Mesenchymal stem cell (in vitro differentiated cells and primary cell): ENCODE measurements at places on chromosomes 1 and 21.

- no peak overlapping the region for H3K27ac ChIP-seq
- no peaks in the 10 kb centered on the region for H3K4me1 ChIP-seq
- DNase-seq: no peak
- H3K4me3 ChIP-seq: no peak overlapping the region
These were observed 92.3 kb downstream of the KCNN3 start for GRCh38 chr1:154777781-154778180.

DNA sequence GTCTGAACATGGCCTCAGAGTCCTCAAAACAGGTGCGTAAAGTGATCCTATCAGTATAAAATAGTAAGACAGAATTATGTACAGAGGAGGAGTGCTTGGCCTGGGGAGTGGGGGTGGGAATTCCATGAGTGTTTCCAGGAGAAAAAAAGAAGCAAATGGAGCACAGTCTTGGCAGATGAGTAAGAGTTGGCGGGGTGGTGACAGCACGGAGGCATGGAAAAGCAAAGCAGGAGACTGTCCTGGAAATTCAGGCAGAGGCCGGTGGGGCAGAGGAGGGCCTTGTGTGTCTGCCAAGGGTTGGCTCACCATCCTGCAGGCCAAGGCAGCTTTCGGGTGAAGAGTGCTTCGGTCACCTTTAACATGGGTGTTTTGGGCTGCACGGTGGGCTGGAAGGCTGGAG, 63.4 kb downstream of the OPTC start:
- H3K4me3 ChIP-seq: no peak overlapping the region
- peak overlapping the region; percentile 41 for H3K27ac ChIP-seq
- H3K27me3 ChIP-seq: no peaks in the 10 kb centered on the region
- DNase-seq: peak; percentile 80
- H3K36me3 ChIP-seq: no peaks in the 10 kb centered on the region

DNA sequence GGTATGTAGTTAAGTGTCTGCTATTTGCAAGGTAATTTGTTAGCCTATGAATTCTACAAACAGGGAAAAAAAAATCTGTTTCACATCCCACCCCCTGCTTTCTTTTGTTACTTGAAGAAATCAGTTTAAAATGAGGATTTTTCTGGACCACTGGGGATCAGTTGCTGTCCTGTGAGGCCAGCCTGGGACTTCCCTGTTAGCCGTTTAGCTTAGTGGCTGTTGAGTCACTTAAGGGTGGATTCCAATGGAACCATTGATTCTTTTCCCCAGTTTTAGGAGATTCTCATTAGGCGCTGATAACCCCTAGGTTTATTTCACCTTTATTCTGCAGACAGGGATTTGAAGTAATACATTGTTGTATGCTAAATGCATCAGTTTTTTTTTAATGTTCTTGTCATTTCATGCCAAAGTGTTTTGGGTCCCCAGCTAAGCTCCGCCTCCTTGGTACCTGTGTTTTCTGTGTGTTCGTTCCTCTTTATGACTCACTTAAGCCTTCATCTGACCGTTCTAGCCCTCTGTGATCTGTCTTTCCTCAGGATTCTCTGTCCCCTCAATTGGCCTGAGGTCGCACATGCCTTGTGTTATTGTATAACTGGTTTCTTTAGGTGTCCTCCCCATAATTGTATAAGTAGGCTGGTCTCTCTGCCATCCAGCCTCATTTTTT, 59.3 kb downstream of the NOS1AP start:
- H3K4me3 ChIP-seq: no peak overlapping the region
- no peak overlapping the region for H3K27ac ChIP-seq
- no peaks in the 10 kb centered on the region for H3K27me3 ChIP-seq
- no peak for DNase-seq
- H3K36me3 ChIP-seq: no peaks in the 10 kb centered on the region
- H3K4me1 ChIP-seq: no peaks in the 10 kb centered on the region

GRCh38 chr1:186143481-186143880, 231.6 kb downstream of the TPR start:
- peaks cover 86% of the 10 kb centered on the region for H3K36me3 ChIP-seq
- H3K27ac ChIP-seq: no peak overlapping the region
- no peaks in the 10 kb centered on the region for H3K4me1 ChIP-seq
- peak; percentile 12 for DNase-seq

GRCh38 chr1:221470000-221470698, 271.7 kb downstream of the DUSP10 start:
- no peak overlapping the region for H3K4me3 ChIP-seq
- no peaks in the 10 kb centered on the region for H3K4me1 ChIP-seq

GRCh38 chr1:66386712-66387111, 147.2 kb upstream of the SGIP1 start:
- no peak overlapping the region for H3K4me3 ChIP-seq
- H3K27ac ChIP-seq: no peak overlapping the region
- no peaks in the 10 kb centered on the region for H3K4me1 ChIP-seq
- H3K36me3 ChIP-seq: no peaks in the 10 kb centered on the region
- no peaks in the 10 kb centered on the region for H3K27me3 ChIP-seq
- no peak for DNase-seq

GRCh38 chr1:111598544-111598943, 21.0 kb upstream of the RAP1A start:
- peaks cover 4% of the 10 kb centered on the region for H3K27me3 ChIP-seq
- no peaks in the 10 kb centered on the region for H3K36me3 ChIP-seq
- H3K27ac ChIP-seq: no peak overlapping the region
- no peaks in the 10 kb centered on the region for H3K4me1 ChIP-seq
- no peak overlapping the region for H3K4me3 ChIP-seq

DNA sequence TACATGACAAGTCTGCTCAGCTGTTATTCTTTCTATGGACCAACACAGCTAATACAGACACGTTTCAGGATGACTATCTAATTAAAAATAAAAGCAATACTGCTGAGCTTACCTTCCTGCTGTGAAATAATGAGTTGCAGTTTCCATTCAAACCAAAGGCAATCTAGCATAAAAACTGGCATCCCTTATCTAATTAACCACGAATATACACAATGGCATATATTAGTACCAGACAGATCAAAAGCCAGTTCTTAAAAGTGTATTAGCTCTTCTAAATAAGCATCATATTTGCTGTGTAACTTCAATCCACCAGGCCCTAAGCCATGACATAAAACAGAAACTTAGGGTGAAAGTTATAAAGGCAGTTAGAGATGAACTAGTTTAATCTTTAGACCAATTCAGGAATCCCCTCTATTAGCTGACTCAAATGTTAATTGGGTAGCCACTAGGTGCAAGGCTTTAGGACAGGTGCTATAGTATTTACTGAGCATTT, 20.6 kb downstream of the TESK2 start:
- no peaks in the 10 kb centered on the region for H3K27me3 ChIP-seq
- no peaks in the 10 kb centered on the region for H3K36me3 ChIP-seq
- no peak overlapping the region for H3K4me3 ChIP-seq

DNA sequence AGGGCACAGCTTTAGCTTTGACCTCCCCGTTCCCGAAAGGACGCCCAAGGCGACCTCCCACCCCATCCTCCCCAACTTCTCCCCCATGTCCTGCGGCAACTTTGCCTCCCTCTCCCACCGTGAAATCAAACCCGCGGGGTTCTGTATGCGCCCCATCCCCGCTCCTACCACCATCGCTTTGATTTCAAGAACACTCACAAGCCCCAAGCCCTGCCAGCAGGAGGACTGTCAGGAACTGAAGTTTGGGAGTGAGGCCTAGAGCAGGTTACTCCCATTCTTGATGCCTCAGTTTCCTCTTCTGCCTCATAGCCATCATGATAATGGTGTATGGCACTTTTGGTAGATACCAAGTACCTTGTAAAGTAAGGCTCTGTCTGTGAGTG, 2.3 kb downstream of the PTPRU start:
- H3K36me3 ChIP-seq: no peaks in the 10 kb centered on the region
- H3K27me3 ChIP-seq: peaks cover 17% of the 10 kb centered on the region
- H3K27ac ChIP-seq: no peak overlapping the region

- no peak for DNase-seq
- H3K4me1 ChIP-seq: no peaks in the 10 kb centered on the region
- H3K36me3 ChIP-seq: no peaks in the 10 kb centered on the region
- H3K4me3 ChIP-seq: no peak overlapping the region
- no peak overlapping the region for H3K27ac ChIP-seq
- H3K27me3 ChIP-seq: peaks cover 61% of the 10 kb centered on the region
These were observed 149.3 kb downstream of the SYF2 start for GRCh38 chr1:25082995-25083394.

DNA sequence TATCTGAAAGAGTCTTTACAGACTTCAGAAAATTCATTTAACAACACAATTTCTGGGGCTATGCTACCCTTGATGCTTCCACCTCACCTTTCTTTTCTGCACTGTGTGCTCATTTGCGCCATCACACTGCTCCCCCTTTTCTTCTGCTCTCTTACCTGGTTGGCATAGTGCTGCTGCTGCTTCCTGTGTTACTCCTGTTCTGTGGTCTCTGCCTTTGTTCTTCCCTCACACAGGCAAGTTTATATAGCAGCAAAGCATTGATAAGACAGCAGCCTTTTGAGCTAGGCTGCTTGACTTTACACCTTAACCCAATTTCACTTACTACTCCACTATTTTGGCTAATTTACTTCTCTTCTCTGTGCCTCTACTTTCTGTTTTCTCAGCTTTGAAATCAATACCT, 18.3 kb downstream of the SGIP1 start:
- H3K36me3 ChIP-seq: peaks cover 4% of the 10 kb centered on the region
- peaks cover 8% of the 10 kb centered on the region for H3K4me1 ChIP-seq
- H3K4me3 ChIP-seq: no peak overlapping the region

DNA sequence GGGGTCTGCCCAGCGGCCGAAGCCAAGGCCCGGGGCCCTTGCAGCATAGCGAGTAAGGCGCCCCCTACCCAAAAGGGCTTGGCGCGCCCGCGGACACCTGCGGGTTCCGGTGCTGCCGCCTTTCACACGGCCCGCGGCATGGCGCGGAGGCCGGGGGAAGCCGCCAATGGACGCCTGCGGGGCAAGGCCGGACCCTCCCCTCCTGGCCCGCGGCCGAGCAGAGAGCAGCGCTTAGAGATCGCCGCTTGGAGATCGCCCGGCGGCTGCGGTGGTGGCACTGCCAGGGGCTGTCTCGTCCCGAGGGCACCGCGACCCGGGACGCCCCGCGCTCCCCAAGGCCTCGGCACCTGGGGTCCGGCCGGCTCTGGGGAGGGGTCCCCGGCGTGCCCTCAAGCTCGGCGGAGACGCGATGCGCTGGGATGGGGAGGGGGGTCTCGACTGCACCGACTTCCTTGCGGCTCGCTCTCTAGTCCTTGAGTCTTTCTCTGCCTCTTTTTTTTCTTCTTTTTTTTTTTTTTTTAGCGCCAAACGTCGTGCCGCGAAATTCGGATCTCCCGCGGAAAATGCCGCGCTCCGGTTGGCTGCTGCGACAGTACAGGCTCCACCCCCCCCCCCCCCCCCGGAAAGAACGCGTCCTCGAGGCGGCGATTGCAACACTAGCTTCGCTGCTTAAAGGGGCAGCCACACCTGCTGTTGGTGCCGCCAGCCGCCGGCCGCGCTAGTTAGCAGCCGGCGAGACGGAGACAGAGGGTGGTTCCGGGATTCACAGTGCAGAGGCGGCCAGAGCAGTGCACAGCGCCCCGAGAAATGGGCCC, at the start of gene E2F2:
Gene E2F2 (minus strand): TSS at position 487 of the 815 bp plus-strand sequence. CDS start 440 bp downstream, at position 47.
- peaks cover 10% of the 10 kb centered on the region for H3K27me3 ChIP-seq
- peaks cover 17% of the 10 kb centered on the region for H3K4me1 ChIP-seq
- peak within 1 kb of the TSS; percentile 74 for H3K4me3 ChIP-seq
- DNase-seq: peak; percentile 87

DNA sequence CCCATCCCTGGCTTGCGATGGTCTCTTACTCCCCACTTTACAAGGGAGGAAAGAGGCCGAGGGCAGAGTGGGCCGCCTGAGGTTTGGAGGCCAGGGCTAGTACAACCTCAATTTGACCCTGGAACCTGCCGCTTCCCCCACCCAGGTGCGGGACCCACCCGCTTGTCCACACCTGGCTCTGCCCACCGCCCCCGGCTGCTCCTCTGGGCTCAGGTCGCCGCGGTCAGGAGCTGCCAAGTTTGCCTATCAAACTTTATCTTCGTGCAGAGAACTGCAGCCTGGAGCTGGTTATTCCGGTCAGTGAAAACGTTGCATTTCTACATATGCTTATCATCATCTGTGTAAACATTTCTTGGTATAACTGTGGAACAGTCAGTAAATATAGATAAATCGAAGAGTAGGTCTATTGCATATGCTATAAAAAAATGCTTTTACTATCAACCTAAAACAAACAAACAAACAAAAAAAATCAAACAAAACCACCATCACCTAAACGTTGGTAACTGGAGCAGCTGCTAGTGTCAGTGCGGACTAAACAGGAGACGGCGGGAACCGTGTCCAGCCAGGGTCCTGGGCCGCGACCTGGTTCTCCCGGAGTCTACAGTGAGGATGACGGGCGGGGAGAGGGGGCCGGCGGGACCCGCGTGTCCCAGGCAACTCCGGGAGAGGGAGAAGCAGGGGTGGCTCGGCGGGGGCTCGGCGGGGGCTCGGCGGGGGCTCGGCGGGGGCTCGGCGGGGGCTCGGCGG, 906 bp upstream of the ADARB1 start:
- peak overlapping the region; percentile 88 for H3K4me3 ChIP-seq
- H3K4me1 ChIP-seq: peaks cover 23% of the 10 kb centered on the region
- H3K27ac ChIP-seq: no peak overlapping the region
- H3K27me3 ChIP-seq: no peaks in the 10 kb centered on the region

DNA sequence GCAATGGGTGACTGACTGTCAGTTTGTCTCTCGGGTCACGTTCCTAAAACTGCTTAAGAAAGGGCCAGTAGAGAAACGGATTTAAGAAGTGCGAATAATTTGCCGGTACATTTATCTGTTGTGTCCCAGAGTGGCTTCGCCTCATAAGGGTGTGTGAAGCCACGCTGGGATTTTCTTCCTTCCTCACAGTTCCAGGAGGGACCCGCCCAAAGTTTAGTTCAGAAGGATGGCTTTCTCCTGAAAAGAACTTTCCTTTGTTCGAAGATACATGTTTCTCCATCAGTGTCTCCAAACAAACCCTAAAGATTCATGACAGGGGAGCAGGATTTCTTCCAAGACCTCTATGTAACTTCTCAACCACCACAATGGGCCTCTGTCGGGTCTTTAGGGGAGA, 49.8 kb downstream of the ADAMTS1 start:
- H3K4me1 ChIP-seq: peaks cover 2% of the 10 kb centered on the region
- H3K27me3 ChIP-seq: no peaks in the 10 kb centered on the region
- no peaks in the 10 kb centered on the region for H3K36me3 ChIP-seq
- H3K4me3 ChIP-seq: no peak overlapping the region
- peak; percentile 26 for DNase-seq
- no peak overlapping the region for H3K27ac ChIP-seq

DNA sequence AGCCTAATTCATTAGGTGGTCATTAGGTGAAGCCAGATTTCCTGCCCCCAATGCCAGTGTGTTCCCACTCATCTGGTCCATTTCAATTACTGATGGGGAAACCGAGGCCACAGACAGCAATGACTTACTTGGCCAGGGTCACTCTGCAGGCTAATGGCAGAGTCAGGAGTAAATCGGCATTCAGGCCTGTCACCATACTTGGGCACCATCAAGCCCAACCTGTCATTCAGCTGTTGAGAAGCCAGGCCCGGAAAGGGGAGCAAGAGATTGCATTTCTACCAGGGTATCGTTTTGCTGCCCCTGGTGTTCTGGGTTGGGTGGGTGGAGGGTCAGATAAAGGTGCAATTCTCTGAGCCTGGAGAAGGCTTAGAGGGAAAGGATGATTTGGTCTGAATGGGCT, 8.0 kb upstream of the TMEM61 start:
- H3K4me1 ChIP-seq: peaks cover 6% of the 10 kb centered on the region
- no peaks in the 10 kb centered on the region for H3K36me3 ChIP-seq
- no peaks in the 10 kb centered on the region for H3K27me3 ChIP-seq
- DNase-seq: no peak
